ENCODE measurements at places on chromosomes 3 and 15.

DNA sequence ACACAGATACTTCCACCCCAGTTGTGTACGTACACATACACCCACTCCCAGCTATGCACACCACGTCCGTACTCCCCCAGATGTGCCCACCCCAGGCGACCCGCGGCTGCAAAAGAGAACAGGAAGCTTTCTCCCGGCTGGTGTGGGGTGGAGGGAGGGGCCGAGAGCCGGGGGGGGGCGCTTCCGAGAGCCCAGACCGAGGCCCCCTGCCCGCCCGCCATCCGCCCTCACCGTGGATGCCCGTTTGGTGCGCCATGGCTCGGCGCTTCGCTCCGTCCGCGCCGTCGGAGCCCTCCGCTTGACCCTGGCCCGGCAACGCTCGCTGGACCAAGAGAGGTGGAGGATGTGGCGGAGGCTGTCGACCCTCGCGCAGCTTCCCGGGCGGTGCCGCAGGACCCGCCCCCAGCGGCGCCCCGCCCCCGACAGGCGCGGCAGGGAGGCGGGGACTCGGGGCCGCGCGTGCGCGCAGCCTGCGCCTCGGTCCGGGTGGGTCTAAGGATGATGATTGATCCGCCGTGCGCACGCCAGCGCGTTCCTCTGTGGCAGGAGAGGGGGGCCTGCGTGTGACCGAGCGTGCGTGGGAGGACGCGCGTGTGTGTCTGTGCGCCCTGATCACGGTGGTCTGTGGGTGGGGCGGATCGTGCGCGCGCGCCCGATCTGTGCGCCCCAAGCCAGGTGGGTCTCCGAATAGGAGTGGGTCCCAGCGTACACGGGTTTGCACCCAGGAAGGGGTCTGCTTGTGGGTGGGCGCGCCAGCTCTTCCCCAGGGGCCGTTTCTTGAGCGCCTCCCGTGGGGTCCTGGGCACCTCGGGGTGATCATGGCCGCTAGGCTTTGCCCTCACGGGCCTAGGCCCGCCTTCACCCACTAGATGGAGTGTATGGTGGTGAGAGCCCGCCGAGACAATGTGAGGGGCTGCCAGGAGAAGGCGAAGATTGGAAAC is at the start of gene TWF2:
TSS of gene TWF2 (minus strand) at position 398 of the 941 bp plus-strand sequence. CDS start at position 256, 142 bp downstream.
- DNase-seq: peak; percentile 87

DNA sequence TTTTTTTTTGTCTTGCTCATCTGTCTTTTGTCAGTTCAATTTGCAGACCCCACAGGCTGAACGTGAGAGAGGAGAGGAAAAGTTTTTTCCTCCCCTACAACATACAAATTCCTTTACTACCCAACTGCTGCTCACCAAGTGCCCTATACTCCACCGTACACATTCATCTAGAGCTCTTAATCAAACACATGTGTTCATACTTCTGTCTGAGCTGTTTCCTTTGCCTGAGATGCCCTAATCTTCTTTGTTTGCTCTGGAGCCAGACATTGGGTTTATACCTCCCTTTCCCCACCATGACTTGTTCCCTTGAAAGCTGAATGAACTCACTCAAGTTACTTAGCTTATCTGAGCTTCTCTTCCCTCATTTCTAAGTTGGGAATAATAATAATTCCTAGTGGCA is 122.7 kb upstream of the RASGRP1 start:
- DNase-seq: peak; percentile 33

- no peak for DNase-seq
These were observed 26.0 kb upstream of the TRIM71 start for GRCh38 chr3:32791833-32792232.

- no peak for DNase-seq
These were observed 268.8 kb downstream of the CNTN3 start for GRCh38 chr3:74345701-74346100.

- peak; percentile 37 for DNase-seq
These were observed 20.9 kb downstream of the CD276 start for GRCh38 chr15:73704869-73705645.

DNA sequence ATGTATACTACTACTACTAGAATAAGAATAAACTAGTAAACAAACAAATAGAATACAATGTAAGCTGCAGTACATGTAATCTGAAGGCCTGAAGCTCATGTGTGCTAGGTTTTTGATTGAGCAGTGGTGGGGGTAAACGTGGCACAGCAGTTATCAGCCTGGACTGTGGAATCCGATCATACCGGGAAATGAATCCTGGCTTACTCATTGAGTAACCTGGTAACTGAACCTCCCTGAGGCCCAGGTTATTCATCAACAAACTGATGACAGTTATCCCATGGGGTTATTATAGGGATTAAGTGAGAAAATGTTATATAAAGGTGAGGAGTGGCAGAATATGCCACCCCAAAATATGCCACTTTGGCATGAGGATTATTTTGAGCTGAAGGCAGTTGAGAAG is 339.1 kb downstream of the FHIT start:
- no peak for DNase-seq

DNA sequence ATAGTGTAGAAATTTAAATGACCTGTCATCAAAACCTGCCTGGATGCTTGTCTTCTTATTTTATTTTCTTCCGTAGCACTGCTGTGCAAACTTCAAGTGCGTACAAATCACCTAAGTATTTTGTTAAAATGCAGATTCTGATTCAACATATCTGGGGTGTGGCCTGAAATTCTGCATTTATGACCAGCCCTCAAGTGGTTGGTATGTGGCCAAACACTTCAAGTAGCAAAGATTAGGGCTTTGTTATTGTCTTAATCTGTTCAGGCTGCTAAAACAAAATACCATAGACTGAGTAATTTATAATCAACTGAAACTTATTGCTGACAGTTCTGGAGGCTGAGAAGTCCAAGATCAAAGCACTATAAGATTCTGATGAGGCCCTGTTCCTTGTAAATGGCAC is 97.6 kb upstream of the LRRC3B start:
- no peak for DNase-seq

- no peak for DNase-seq
These were observed 37.9 kb downstream of the PSTPIP1 start for GRCh38 chr15:77032647-77033416.

GRCh38 chr15:87591582-87591981 is 665.0 kb downstream of the NTRK3 start:
- DNase-seq: no peak

- no peak for DNase-seq
These were observed 29.4 kb upstream of the GUCA1C start for GRCh38 chr3:108983051-108983450.

GRCh38 chr3:3170998-3171397 is 8.5 kb downstream of the CRBN start:
- no peak for DNase-seq

DNA sequence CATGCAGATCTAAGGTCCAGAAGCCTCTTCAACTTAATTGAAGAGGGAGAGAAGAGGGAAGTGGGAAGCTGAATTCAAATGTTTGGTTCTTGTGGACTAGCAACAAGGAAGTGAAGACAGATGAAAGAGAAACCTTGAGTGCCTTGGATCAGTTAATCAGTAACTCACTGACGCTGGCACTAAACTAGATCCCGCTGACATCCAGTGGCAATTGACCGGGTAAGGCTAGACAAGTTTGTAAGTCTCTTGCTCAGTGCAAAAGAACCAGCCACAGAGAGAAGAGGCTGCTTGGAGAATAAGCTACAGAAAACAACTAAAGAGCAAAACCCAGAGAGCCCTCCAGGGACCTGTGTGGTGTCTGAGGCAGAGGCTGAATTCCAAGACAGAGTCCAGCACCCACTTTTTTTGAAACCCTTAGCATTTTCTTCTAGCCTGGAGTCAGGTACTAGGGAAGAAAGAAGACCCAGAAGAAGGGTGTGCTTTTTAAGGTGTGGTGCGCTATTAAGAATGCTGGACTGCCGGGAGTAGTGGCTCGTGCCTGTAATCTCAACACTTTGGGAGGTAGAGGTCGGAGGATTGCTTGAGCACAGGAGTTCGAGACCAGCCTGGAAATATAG is 6.9 kb downstream of the PLCH1 start:
- DNase-seq: no peak

DNA sequence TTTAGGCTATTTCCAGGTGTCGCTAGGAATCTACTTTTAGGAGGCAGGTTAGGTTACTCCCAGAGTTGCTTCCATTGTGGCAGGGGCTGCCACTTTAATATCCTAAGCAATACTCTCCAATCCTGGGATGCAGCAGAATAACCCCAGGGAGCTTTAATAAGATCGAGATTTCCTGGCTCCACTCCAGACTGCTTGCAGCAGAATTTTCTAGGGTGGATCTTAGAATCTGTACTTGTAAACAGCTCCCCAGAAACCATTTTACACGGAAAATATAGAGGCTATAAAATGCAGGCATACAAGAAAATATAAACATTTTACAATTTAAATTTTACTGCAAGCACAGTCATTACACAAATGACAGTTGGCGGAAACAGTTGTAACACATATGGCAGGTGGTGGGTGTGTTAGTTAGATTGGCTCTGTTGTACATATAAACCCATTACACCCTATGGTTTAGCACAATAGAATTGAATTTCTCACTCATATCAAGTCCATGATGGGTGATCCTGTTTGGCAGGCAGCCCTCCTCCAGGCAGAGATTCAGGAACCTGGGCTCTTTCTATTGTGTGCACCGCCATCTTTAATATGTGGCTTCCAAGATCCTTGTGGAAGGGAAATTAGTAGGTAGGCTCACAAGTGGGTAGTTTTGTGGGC is 35.0 kb upstream of the TNFAIP8L3 start:
- DNase-seq: no peak

DNA sequence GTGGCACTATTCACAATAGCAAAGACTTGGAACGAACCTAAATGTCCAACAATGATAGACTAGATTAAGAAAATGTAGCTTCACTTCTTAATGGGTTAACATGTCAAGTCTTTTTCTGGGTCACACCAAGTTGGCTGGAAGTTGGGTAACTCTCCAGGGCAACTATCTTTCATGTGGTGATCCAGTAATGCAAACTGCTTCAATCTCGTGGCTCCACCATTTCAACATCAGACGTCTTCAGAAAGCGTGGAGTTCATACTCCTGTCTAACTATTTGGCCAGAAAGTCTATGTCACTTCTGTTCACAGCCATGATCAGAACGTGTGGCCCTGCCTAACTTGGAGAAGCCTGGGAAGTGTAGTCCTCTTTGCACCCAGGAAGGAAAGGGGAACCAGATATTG is 32.2 kb downstream of the DUT start:
- no peak for DNase-seq
